ENCODE measurements at places on chromosomes 4 and X.

DNA sequence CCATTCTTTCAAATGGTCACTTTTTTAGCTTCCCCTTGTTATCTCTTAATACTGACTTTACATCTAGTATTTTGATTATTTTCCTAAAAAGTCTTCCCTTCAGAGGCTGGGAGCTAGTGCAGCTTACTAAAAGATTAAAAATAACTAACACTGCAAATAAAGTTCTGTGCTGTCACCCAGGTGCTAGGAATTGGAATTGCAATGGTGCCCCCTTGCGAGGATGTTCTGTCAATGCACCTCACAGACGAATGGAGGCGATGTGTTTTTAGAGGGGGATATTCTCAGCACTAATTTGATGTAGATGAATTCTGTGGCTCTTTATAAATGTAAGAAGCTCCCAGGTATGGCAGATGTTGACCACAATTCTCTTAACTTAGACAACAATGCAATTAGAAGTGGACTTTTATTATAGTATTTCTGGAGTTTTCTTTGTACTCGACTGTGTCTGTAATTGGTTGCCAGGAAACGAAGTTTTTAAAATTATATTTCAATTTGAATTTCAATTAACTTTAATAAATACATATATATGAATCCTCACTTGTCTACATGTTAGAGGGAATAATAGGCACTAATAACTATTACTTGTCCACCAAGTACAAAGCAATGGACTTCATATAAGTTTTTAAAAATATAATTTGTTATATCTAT lies 22.0 kb upstream of the SMIM31 start:
- peak; percentile 54 for DNase-seq

GRCh38 chr4:71186257-71186565 lies 152.6 kb upstream of the SLC4A4 start:
- DNase-seq, result no peak

GRCh38 chr4:37958932-37959331 lies 1.3 kb upstream of the PTTG2 start:
- DNase-seq, result no peak

- DNase-seq, result no peak
These were observed 199.2 kb downstream of the RASL11B start for GRCh38 chr4:53061091-53061850.

GRCh38 chr4:36394352-36394903 lies 113.0 kb downstream of the DTHD1 start:
- peak; percentile 11 for DNase-seq

- no peak for DNase-seq
These were observed 313.3 kb downstream of the PPP3CA start for GRCh38 chr4:101033986-101034385.

DNA sequence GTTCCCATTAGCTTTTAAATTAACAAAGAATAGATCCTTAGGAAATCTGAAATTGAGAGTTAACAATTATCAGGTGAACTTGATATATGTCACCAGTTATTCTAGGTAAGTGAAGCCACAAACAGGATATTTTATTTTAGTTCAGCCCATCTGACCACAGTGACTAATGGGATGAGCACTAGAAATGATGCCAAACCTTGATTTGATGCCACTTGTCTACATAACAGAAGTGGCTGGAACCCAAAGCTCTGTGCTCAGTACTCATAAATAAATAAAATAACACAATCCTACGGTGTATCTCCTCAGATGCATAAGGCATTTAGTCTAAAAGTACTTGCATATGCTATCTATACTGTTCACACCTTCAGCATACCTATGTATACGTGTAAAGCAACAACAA lies 12.2 kb downstream of the SLITRK4 start:
- no peak for DNase-seq

- DNase-seq, result no peak
These were observed 124.0 kb downstream of the HMX1 start for GRCh38 chr4:8747467-8748235.

GRCh38 chr4:127642169-127642568 lies 9.4 kb downstream of the INTU start:
- no peak for DNase-seq

DNA sequence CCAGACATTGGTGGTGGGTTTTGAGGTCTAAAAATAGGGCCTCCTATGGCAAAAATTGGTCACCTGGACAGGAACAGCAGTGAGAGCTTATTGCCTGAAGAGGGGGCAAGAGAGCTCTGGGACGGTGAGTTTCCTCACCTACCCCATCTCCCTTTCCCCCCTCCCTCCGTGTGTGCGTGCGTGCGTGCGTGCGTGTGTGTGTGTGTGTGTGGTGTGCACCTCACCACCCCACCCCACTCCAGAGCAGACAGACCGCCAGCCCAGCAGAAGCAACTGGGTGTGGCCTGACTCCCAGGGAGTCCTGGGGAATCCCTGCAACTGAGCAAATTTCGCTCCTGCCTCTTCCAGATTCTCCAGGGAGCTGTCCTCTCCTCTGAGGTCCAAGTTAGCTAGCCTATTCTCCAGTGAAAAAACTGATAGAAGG lies 44.7 kb downstream of the PRPS1 start:
- peak; percentile 75 for DNase-seq

GRCh38 chr4:82721819-82722423 lies 76.7 kb downstream of the SCD5 start:
- DNase-seq, result peak; percentile 34

GRCh38 chrX:40240844-40241243 lies 143.1 kb upstream of the BCOR start:
- DNase-seq, result no peak

DNA sequence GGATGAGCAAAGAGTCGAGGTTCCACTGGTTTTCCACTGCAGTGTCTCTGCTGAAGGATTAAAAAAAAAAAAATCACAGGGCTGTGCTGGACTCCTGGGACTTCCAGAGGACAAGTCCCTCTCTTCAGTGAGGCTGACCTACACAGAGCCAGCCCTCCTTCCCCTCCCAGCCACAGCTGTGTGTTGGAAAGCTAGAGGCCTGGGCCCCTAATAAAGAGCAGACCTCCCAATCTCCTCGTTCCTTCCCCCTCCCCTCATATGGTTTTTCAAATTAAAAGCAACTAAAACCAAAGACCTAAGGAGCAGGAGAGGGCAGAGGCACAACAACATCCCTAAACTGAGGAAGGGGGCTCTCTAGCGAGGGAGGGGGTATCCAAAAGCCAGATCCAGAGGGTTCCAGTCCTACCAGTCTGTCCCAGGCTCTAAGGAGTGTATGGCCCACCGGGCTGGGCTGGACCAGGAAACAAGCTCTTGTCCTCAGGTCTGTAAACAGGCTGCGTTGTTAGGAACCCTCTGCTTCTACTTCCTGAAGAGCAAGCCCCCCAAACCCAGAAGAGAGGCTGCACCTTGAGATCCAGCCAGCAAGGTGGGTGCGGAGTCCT lies 4.0 kb upstream of the PDGFRA start:
- DNase-seq, result no peak

DNA sequence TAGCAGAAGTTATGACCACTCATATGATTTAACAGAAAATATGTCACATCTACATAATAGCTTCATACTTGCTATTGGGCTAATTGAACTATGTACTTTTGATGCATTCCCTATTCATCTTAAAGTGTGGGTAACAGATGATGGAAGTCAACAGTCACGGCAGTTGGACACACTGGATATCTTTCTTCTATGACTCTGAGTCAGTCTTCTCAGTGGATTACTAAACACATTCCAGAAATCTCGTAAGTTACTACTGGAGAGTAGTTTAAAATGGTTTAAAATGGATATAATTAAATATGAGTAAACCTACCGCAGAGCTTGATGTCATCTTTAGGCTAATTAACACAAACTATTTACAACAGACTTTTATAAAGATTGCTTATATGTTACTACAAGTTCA lies 30.1 kb upstream of the CFAP299 start:
- no peak for DNase-seq

GRCh38 chr4:88743696-88744095 lies 46.1 kb upstream of the NAP1L5 start:
- DNase-seq, result no peak

- DNase-seq, result no peak
These were observed 606.0 kb upstream of the PITX2 start for GRCh38 chr4:111228874-111229273.

DNA sequence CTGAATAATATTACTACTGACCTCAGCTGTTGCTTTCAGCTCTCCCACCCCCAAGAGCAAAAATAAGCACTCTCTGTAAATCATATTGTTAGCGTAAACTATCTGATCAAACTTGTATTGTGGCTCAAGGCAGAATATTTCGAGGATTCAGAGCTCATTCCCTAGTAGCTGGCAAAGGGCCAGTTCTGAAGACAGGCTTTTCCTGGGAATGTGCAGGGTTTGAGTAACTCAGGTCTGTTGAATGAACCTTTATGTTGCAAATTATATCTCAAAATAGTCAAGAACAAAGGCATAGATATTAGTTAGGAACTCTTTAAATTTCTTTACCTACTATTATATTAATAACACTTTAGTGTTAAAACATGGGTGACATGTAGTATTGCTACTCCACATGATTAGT lies 454.9 kb downstream of the CCSER1 start:
- no peak for DNase-seq

DNA sequence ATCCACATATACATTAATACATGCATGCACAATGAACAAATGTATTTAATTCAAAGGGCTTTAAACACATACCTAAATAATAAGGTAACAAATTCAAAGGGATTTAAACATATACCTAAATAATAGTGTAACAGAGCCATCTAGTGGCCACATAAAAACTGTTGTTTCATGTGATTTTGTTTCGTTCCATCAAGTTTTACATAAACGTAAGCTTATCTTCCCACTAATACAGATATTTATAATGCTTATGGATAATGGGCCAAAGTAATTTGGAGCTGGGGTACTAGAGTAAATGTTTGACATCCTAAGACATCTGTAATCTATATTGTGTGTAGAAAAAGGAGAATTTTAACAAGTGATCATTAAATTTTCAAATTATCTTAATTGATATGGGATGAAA lies 82.3 kb downstream of the PRSS12 start:
- no peak for DNase-seq

DNA sequence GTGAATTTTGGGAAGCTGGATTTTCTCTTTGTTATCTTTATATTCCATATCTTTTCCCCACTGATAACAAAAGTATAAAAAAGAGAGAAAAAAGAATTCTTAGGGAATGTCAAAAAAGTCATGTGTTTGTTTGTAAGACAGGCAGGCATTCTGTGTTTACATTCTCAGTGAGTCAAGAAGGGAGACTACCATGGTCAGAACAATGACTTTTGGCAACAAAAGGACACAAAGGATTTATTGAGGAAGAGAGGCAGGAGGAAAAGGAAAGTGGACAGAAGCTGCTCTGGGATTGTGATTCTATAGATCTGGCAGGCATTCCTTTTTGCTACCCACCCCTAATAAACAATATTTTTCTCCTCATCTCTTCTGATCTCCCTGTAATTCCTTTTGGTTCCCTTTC lies 5.9 kb upstream of the ANK2 start:
- no peak for DNase-seq

Measured in stimulated activated naive CD8-positive, alpha-beta T cell treated with anti-CD3 and anti-CD28 coated beads, Interleukin-15, Interleukin-2, amounts not matched to agents 100 U/mL and 50 U/mL, for 24 hours (primary cell).